GM04503 (cell line): ENCODE measurements at places on chromosomes 16 and 17.

GRCh38 chr16:30041841-30042240, 10.8 kb upstream of the TLCD3B start:
- no peak for DNase-seq

DNA sequence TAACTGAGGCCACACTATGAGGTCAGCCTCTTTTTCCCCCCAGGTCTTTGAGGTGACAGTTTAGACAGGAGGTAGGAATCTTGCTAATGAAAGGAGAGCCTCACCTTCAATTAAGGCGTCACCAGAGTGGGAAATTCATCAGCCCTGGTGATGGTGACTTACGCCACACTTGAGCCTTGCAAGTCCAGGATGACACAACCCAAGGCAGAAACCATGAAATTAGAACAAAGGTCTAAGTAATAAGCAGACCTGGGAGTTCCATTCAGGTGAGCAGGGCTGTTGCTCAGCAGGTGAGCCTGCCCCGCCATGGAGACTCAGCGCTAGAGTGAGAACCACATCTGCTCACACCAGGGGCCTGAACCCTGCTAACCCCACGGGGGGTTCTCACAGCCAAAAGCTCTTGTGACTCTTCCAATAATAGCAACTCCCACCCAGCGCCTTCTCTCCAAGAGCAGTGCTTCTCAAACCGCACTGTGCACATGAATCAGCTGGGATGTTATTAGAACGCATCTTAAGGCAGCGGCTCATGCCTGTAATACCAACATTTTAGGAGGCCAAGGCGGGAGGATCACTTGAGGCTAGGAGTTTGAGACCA, 28.7 kb upstream of the KIFC3 start:
- no peak for DNase-seq

DNA sequence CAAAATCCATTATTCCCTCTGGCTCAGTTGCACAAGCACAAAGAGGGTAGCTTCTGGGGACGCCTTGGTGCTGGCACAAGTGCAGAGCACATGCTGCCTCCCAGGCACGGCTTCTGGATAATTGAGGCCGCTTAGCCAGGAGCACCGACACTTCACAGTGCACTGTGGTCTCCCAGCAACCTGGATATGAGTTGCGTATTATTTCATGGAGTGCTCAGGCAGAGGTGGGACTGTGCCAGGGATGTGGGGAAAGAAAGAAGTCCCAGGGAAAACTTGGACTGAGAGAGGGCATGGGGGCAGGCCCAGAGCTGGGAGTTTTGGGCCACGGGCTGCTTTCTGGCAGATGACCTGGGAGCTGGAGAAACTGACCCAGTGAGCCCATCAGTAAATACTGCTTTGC, 37.5 kb downstream of the MPRIP start:
- DNase-seq = no peak

DNA sequence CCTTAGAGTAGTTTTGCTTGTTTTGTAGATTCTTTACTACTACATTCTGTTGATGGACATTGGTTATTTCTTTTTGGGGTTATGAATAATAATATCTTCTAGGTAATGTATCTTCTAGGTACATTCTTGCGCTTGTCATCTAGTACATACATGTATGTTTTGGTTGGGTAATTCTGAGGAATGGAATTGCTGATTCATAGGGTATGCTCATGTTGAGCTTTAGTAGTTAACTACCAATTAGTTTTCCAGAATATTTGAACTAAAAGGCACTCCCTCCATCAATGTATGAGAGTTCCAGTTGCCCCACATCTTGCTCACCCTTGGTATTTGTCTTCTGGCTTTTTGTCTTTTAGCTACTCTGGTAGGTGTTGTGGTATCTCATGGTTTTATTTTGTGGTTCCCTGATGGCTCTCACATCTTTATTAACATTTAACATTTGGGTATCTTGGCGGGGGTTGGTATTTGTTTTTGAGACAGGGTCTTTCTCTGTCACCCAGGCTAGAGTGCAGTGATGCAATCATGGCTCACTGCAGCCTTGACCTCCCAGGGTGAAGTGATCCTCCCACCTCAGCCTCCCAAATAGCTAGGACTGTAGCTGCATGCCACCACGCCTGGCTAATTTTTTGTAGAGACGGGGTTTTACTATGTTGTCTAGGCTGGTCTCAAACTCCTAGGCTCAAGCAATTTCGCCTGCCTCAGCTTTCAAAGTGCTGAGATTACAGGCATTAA, 47.1 kb downstream of the SLC6A4 start:
- no peak for DNase-seq

- peak; percentile 75 for DNase-seq
Measured at GRCh38 chr16:10871157-10871991, 5.6 kb upstream of the CIITA start.

GRCh38 chr17:5874486-5874885, 195.7 kb upstream of the WSCD1 start:
- no peak for DNase-seq

- DNase-seq = no peak
Measured at GRCh38 chr17:75087182-75087557, 584 bp upstream of the SLC16A5 start.
